Activated T-cell treated with anti-CD3 and anti-CD28 coated beads, Interleukin-2, amount 50 U/mL, for 48 hours (primary cell): ENCODE measurements at places on chromosomes 2 and 18.

GRCh38 chr18:12699747-12700146 lies 2.8 kb downstream of the CEP76 start:
- no peak for DNase-seq

- DNase-seq: no peak
Observed at GRCh38 chr2:55418072-55418471, 1.6 kb downstream of the CCDC88A start.

- DNase-seq: no peak
Observed at GRCh38 chr18:75130591-75131328, 78.2 kb downstream of the PTGR3 start.

GRCh38 chr2:154370873-154371272 lies 327.6 kb upstream of the KCNJ3 start:
- DNase-seq: no peak

GRCh38 chr2:65866148-65866547 lies 433.7 kb upstream of the SPRED2 start:
- no peak for DNase-seq

GRCh38 chr18:24482821-24483220 lies 22.4 kb downstream of the HRH4 start:
- no peak for DNase-seq

- no peak for DNase-seq
Observed at GRCh38 chr2:54899576-54900200, 150.6 kb downstream of the RTN4 start.

DNA sequence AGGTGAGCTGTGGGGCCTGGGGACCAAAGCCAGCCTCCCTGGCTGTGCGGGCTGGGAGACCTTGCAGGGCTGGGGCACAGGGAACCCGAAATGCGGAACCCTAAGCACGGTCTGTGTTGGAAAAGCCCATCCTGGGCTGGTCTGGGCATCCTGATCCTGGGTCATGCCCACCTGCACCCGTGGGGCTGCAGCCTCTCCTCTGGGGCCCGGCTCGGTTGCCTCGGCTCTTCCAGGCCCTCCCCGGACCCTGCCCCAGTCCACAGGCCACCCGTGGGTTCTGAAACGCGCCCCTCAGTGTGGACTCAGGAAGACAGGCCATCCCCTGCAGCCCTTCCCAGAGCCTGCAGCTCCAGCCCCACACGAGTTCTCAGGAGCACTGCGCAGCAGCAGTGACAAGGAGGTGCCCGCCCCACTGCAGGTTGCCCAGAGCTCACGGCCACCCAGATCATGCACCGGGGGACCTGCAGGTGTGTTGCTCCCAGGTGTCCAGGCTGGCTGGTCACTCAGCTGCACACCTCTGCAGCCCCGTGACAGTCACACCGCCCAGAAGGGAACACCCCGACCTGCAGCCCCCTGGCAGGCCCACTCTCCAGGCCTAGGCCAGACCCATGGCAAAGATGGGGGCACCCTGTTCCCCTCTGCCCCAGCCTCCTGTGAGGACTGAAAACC lies 12.2 kb upstream of the NFATC1 start:
- no peak for DNase-seq

GRCh38 chr2:219167997-219168396 lies 1.8 kb downstream of the SLC23A3 start:
- DNase-seq: no peak

- DNase-seq: no peak
Observed at GRCh38 chr2:168770796-168771195, 31.6 kb upstream of the NOSTRIN start.

DNA sequence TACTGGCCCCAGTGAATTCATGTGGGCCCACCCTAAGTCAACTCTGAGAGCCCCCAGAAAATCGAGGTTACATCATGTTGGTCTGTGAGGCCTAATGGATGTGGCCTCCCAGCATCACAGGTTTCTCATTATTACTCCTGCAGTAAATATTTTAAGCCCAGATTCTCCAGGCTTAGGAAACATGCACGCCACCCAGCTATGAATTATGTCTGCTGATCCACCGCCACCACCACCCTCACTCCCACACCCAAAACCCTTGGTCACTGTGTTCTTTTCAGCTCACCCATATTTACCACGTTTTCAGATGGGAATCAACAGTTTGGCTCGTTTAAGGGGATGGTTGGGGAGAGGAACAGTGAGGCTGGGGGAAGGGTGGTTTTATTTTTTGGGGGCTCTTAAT lies 128.6 kb downstream of the NCK2 start:
- peak; percentile 30 for DNase-seq

GRCh38 chr2:235055891-235056516 lies 104.2 kb downstream of the SH3BP4 start:
- DNase-seq: no peak

DNA sequence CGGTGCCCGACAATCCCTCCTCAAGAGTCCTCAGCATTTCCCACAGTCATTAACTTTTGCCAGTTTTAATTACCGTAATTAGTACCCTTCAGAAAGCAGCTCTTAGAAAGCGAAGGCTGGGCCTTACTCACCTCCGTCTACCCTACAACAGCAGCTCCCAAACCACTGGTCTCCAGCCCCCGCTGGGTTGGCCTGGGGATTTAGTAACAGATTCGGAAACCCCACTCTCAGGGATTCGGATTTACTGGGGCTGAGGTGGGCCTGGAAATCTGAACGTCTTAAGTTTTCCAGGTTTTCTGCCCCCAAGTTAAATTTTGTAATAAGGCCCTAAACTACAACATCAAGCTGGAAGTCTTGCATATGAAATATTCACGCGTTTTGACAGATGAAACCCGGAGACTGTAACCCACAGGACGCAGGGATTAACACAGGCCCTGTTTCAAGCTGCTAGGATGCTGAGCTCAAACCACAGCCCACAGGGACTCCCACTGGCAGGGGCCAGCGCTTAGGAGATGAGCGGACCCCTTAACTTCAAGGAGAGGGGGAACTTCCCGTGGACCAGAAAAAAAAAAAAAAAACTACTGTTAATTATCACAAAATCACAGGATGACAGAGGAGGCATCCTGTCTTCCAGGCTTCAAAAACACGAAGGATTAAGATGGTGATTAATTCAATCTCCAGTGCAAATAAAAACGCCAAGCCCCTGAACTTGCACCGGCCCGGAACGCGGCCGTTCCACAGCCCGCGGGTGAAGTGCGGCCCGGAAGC lies 985 bp downstream of the ILKAP start:
- peak; percentile 33 for DNase-seq

DNA sequence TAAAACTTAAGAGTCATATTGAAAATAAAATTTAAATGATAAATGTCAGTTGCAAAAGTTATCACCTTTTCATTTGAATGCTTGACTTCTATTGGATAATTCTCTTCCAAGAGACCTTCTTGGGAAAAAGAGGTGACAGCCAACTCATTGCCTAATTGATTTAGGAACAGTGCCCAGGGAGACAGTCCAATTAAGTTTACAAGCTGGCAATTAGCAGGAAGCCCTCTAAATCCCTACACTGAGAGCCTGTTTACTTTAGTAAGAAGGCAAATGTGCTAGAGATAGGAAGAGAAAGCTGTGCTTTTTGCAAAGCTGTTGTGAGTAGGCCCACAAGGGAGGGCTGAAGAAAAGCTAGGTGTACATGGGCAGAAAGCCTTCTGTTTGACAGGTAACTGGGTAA lies 189.1 kb downstream of the WDPCP start:
- DNase-seq: no peak

GRCh38 chr2:101524806-101525430 lies 50.0 kb upstream of the RFX8 start:
- DNase-seq: no peak

GRCh38 chr2:151560289-151560688 lies 150.6 kb downstream of the RIF1 start:
- no peak for DNase-seq

DNA sequence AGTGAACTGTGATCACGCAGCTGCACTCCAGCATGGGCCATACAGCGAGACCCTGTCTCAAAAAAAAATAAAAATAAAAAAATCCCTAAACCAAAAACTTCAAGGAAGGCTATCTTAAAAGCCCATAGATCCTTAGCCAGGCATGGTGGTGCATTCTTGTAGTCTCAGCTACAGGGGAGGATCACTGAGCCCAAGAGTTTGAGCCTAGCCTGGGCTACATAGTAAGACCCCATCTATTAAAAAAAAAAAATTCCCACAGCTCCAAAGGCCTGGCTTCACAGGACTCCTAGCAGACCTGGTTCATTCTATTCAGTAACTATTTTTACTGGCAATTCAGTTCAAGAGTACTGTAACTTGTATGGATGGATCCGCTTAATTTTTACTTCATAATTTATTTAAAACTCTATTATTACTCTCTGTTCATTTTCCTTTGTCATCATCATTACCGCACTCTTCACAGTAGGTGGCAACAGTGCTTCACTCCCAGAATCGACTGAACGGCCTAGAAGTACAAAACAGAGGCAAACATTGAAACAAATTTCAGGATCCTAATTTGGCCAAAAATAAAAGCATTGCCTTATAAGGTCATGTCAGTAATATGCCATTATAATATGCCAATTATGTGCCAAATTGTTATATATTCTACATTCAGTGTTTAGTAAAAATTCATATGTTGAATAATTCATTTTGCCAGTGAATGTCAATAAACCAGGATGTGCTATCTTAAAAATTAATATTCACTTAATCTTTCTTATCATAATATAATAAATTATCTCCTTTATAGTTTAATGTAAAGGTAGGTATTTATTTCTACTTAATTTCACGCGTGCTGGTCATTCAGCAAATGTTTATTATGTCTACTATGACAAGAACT lies 14.3 kb upstream of the STAM2 start:
- no peak for DNase-seq

- no peak for DNase-seq
Observed at GRCh38 chr18:49250816-49251388, 209.5 kb downstream of the DYM start.

- no peak for DNase-seq
Observed at GRCh38 chr2:181446985-181447384, 10.2 kb upstream of the ITGA4 start.

DNA sequence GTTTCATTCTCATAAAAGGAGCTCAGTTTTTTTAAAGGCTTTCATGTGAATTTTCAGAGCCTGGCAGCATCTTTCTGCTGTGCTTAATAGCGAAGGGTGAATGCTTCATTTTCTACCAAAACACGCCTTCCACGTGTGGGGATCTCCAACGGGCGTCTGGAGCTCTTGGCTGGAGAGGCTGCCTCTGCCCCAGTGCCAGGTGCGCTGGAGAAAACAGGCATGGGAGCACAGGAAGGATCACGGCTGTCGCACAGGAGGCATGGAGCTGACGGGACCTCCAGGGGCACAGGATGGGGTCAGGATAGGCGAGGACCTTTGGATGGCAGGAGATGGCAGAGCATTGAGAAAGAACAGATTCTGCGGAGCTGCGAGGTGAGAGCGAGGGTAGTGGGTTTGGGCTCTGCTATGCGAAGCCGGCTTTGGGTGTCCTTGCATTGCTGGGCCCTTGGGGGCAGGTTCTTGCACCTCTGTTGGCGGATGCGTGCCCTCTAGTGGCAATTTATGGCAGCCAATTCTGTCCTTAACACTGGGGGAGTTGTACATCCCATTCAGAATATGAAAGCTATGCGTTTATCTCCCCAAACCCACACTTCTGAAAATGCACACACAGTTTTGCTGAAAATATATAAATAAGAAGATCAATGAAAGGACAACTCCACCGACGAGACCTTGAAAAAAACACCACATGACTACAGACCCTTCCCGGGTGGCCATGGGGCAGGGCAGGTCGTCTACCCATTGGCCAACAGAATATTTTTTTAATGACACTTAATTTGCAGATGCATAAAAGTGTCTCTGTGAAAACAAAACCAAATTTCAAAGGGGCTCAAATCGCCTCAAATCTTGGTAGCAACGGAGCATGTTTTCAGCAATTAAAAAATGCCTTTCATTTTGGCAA lies 90.4 kb upstream of the SLC35G4 start:
- peak; percentile 64 for DNase-seq

GRCh38 chr2:208984376-208985090 lies 439.3 kb upstream of the MAP2 start:
- DNase-seq: no peak

DNA sequence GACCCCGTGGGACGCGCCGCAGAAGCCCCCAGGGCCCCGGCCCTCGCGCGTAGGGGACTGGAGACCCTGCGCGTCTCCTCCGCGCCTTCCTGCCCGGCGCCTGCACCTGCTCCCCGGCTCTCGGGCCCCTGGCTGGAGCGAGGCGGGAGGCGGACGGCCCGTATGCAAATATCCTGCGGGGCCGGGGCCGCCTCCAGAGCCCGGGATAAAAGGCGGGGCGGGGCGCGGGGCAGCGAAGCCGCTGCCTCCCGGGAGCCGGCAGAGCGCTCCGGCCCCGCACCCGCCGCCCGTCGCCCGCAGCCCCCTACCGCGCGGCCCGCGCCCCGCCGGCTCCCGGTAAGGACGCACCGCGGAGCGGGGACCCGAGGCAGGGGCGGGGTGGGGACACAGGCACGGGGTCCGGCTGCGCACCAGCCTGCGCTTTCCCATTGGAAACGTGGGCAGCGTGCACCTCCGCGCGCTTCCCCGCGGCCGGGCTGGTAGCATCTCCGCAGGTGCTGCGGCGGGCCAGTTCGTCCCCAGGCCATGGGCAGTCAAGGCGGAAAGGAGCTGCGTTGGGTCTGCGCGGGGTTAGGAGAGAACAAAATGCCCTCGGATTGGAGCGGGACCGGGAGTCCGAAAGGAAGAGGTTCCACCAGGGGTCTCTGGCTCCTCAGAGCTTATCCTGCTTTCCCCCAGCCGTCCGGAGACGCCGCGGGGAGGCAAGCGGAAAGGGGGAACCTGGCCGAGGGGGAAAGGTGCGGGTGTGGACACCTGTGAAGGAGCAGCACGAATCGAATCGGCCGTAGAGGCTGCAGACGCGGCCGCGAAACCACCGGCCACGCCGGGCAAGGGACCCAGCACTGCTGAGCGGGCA lies at the start of gene ATP6V1C2:
TSS of gene ATP6V1C2 (plus strand) at position 235 of the 856 bp plus-strand sequence. CDS start 1,220 bp downstream, outside the sequence.
- no peak for DNase-seq
